ENCODE measurements at places on chromosomes 1 and 21. TPM values are rescaled to one million over a fixed set of nuclear protein-coding genes. Genes with fewer than 3 reads are reported as not detected.

GRCh38 chr1:115492019-115492595 lies 149.7 kb upstream of the VANGL1 start:
- DNase-seq = no peak

TRAF3IP3 gene
- total RNA-seq = not detected

NBPF10 gene
- 3.1 TPM for total RNA-seq

NTRK1 gene
- total RNA-seq = not detected

- no peak for DNase-seq
Observed at GRCh38 chr1:174841747-174842146, 158.0 kb upstream of the CACYBP start.

DNA sequence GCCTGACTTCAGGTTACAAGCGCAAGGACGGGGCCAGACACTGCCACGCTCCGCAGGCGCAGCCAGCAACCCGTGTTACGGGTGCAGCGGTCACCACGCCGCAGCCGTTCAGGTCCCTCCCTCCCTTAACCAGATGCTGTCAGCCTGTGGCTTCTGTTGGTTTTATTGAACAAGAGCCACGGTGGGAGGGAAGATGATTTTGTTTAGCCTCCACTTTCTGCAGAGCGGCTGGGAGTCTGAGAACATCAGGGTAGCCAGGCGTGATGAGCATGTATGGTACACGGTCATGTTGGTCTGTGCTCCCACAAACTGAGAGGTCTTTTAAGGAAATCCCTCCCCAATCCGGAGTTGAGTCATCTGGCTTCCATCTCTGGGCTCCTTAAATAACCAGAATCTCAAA lies 18.5 kb upstream of the ADARB1 start:
- DNase-seq = no peak

RNU1-1 gene
- 1,678 TPM for total RNA-seq

LCE6A gene
- total RNA-seq = not detected

GRCh38 chr1:100785470-100786052 lies 66.0 kb downstream of the VCAM1 start:
- peak; percentile 4 for DNase-seq

GRCh38 chr1:199007423-199007822 lies 368.6 kb downstream of the PTPRC start:
- no peak for DNase-seq

GJB5 gene
- total RNA-seq = 1.1 TPM

KRTAP19-1 gene
- total RNA-seq = not detected

DNA sequence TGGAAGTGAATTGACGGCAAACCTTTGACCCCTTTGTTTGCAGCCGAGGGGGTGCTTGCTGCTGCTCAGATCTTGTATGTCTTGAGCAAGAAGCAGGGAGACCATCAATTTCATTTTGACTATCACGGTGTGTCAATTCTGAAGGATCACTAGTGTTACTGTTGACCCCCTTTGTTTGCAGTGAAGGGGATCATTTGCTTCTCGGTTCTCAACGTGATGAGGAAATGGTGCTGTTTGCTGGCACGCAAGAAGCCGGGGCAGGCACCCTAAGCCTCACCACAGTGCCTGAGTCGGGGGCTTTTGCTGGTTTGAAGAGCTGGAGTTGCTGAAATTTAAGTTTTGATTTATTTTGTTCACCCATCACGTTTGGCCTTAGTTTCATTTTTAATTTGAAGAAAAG lies 7.5 kb downstream of the RBM15 start:
- no peak for DNase-seq

DNA sequence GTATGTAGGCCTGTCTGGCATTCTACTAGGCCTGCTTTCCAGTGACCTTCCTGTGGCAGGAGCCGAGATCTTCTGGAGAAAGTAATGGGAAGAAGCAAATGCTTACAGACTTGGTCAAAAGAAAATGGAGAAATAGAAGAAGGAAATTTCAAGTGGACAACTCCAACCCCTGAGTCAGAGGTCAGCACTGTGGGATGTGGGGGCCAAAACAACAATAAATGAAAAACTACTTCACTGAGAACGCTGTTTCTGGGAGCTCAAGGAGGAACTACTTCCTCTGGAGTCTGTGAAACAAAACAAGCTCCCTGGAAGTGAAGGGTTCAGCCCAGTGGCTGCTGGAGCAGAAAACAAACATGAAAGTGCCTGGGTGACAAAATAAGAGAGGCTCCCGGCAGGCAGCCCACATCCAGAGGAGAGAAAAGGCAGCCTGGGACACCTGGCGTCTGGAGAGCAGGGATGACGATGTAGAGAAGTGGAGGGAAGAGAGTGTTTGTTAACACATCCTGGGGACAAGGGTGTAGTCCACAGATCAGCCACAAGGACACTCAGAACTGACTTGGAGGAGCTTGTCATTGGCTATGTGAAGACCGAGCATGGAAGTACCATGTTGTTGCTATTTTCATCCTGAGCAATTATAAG lies 355.2 kb downstream of the SMYD3 start:
- no peak for DNase-seq

- peak; percentile 39 for DNase-seq
Observed at GRCh38 chr1:23098463-23099170, 70.0 kb downstream of the LUZP1 start.

GBP6 gene
- 0.12 TPM for total RNA-seq

RHEX gene
- 75.1 TPM for total RNA-seq

DNA sequence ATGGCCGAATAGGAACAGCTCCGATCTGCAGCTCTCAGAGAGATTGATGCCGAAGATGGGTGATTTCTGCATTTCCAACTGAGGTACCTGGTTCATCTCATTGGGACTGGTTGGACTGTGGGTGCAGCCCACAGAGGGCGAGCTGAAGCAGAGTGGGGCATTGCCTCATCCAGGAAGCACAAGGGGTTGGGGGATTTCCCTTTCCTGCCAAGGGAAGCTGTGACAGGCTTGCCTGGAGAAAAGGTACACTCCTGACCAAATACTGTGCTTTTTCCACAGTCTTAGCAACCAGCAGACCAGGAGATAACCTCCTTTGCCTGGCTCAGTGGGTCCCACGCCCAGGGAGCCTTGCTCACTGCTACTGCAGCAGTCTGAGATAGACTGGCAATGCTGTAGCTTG lies 66.9 kb downstream of the HSD3B1 start:
- DNase-seq = no peak

DNA sequence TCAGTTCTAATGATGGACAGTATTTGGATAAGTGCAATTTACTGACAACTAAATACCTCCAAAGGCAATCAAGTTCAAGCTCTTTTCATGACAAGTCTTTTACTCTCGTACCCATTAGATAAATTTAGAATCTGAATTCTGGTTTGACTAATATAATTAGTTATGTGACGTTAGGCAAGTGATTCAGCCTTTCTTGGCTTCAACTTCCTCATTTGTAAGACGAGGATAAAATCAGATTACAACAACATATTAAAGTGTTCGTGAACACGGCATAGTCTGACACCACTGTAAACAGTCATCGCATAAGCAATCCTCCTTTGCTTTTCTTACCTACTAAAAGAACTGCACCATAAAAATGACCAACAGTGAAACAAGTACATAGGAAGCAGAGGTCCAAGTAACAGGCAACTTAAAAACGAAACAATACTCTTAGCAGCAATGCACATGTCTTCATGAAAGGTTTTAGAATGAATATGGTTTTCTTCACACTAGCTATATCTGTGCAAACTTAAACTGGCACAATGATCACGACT lies 25.7 kb downstream of the COA6 start:
- no peak for DNase-seq

CYP4A22 gene
- not detected for total RNA-seq

DNA sequence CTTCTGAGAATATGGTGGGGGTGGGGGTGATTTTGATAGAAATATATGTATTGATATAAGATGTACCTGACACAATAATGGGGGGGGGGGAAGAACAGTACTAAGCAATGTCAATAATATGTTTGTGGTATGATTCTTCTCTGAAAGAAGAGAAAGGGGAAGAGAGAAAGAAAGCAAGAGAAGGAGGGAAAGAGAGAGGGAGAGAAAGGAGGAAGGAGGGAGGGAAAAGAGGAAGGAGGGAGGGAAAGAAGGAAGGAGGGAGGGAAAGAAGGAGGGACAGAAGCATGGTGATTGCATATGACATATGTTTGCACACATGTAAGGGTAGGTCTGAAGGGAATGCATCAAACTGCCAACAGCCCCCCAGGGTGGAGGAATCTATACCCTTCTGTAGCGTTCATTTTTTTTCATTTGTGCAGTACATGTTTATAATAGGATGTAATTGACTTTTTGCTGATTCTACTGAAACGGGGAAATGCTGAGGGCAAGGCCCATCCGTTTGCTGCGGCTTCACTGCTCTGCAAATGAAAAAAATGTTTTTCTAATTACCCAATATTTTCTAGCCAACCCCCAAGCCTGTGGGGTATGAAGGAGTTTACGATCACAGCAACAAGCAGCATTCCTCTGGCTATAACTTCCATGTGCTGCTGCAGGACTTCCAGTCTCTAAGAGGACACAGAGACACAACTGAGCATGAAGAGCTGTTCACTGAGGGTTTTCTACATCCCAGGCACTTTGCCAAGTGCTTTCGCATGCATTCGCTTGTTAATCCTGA lies 119.3 kb upstream of the ZC3H12A start:
- DNase-seq = no peak

RNU1-2 gene
- total RNA-seq = 1,905 TPM

KDF1 gene
- 18.9 TPM for total RNA-seq

DNA sequence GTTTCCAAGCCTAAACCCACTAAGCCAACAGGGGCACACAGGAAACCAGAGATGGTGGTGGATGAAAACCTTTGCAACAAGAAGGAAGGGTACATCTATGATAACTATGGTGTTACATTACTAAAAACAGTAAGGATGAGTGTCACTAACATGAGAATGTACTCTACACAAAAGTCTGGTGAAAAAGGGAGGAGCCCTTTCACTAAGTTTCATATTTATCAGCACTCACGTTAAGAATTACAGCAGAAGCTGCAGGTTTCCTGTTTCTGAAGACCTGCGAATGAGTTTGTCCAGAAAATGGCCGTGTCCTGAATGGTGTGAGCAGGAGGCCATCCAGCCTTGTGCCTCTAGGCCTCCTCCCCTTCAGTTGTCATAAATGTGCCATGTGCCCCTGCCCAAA lies 17.8 kb downstream of the ABCG1 start:
- DNase-seq = no peak

CLCA4 gene
- not detected for total RNA-seq

SELENOF gene
- total RNA-seq = 296 TPM

KCNJ9 gene
- total RNA-seq = not detected

DNA sequence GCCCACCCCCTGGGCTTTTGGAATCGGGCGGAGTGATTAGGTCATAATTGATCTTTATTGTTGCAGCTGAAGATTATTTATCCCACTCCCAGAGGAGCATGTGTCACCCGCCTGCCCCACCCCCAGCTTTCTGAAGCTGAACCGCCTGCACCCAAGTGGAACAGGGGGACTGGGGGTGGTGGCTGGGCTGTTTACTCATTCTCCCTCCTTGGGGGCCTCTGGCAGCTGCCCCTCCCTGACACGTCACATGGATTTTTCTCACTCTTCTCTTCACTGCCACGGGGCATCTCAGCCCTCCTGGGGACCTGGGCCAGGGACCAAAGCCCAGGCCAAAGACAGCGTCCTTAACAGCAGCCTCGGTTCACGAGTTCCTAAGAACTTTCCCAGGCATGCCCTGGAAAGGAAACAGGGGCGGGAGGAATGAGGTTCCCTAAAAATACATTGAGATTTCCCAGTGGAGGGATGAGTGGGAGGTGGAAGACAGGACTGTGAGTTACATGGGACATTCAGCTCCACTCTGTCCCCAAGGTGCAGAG lies 31.6 kb upstream of the SOX13 start:
- DNase-seq = no peak

GRCh38 chr1:43506233-43506632 lies 24.4 kb upstream of the PTPRF start:
- DNase-seq = no peak

SMCP gene
- not detected for total RNA-seq

- no peak for DNase-seq
Observed at GRCh38 chr1:155218854-155219591, 10.5 kb downstream of the MTX1 start.

GRCh38 chr1:160795951-160796383 lies at the start of gene LY9:
Gene LY9, plus strand, starts transcription at chr1:160796174. Its CDS starts 14 bp downstream, at chr1:160796188.
- no peak for DNase-seq

DNA sequence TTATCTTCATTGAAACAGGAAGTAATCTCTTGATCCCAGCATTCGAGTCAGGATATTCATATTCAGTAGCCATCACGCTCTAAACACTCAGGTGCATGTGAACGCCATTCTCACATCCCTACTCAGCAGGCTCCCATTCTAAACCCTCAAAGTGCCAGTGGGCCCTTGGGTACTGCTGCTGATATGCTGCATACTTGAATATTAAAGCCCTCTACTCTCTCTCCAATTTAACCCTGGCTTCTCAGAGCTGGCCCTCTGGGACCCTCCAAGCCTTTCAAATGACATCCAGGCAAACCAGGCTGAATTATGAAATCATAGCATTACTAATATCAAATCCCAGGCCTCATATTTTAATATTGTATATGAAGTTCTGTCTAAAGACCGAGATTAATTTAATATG lies 468.2 kb downstream of the NUF2 start:
- no peak for DNase-seq

- DNase-seq = no peak
Observed at GRCh38 chr21:36420571-36421339, 35.6 kb downstream of the CHAF1B start.

Data from Calu3 (cell line).